ENCODE measurements at places on chromosomes 3 and 15.
A peak's percentile ranks its signal among the peaks of the same experiment; 100 is the strongest.

GRCh38 chr3:143252931-143253330 lies 133.4 kb downstream of the CHST2 start:
- H3K4me3 ChIP-seq, result no peak overlapping the region
- H3K4me1 ChIP-seq, result no peaks in the 10 kb centered on the region
- no peaks in the 10 kb centered on the region for H3K27me3 ChIP-seq
- no peak for DNase-seq
- H3K36me3 ChIP-seq, result no peaks in the 10 kb centered on the region
- H3K27ac ChIP-seq, result no peak overlapping the region

GRCh38 chr15:66132251-66132816 lies 121.2 kb downstream of the MEGF11 start:
- H3K27ac ChIP-seq, result no peak overlapping the region
- H3K36me3 ChIP-seq, result no peaks in the 10 kb centered on the region
- H3K4me3 ChIP-seq, result no peak overlapping the region
- DNase-seq, result no peak

DNA sequence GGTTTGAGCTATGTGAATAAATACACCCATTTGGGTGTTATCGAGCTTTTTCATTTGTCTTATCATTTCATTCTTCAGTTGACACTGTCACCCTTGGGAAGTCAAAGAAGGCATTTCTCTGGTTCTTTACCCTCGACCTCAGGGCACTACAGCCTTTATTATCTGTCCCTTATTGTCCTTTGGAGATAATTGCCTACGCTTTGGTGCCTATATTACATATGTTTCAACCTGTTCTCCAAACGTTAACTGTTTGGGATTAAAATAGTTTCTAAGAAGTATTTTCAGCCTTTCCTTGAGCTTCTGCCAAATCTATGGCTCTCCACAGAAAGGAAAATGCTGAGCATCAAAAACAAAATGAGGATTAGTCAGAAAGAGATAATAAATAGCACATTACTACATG lies 395.4 kb upstream of the ADAMTS9 start:
- H3K27me3 ChIP-seq, result no peaks in the 10 kb centered on the region
- no peak for DNase-seq
- no peaks in the 10 kb centered on the region for H3K36me3 ChIP-seq

GRCh38 chr3:150362515-150363302 lies 45.4 kb upstream of the TSC22D2 start:
- no peak overlapping the region for H3K27ac ChIP-seq
- H3K36me3 ChIP-seq, result no peaks in the 10 kb centered on the region
- DNase-seq, result no peak
- no peaks in the 10 kb centered on the region for H3K27me3 ChIP-seq
- H3K4me3 ChIP-seq, result no peak overlapping the region

DNA sequence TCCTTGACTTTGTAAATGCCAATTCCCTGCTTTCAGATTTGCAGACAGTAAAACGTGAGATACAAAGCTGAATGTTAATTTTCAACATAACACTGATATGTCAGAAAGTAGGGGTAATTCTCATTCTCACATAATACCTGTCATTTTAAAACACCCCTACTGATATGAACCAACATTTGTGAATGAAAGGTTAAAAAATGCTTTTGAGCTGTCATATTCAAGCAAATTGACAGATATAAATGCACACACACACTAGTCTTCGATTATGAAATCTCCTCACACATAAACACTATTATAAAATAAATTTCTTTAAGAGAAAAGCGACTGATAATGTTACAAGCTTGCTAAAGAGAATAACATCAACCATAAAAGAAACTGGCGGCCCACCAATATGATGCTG lies 128.8 kb downstream of the PEAK1 start:
- DNase-seq, result no peak
- H3K4me3 ChIP-seq, result no peak overlapping the region
- no peaks in the 10 kb centered on the region for H3K36me3 ChIP-seq
- H3K27me3 ChIP-seq, result no peaks in the 10 kb centered on the region

DNA sequence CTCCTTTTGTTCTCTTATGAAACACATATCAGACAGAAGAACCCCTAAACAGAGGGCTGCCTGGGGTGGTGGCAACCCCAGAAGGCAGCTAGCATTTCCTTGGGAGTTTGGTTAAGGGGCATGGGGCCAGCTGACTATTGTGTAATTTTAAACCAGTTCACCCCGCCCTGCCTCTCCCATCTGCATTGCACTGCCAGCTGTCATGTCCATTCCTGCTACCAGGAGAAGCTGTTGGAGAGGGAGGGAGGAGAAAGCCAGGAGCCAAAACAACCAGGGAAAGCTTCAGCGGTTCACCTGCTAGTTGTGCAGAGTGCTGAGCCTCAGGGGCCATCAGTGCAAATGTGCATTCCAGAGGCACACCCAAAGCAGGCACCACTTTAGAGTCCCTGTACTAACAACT lies 47.6 kb upstream of the ATP1B3 start:
- no peak for DNase-seq
- no peak overlapping the region for H3K27ac ChIP-seq
- H3K4me1 ChIP-seq, result no peaks in the 10 kb centered on the region
- no peaks in the 10 kb centered on the region for H3K36me3 ChIP-seq
- H3K4me3 ChIP-seq, result no peak overlapping the region
- no peaks in the 10 kb centered on the region for H3K27me3 ChIP-seq

- H3K4me3 ChIP-seq, result no peak overlapping the region
- H3K27me3 ChIP-seq, result peaks cover 62% of the 10 kb centered on the region
- no peak overlapping the region for H3K27ac ChIP-seq
- peaks cover 10% of the 10 kb centered on the region for H3K4me1 ChIP-seq
- DNase-seq, result peak; percentile 61
Observed at GRCh38 chr15:79091204-79091867, 756 bp upstream of the RASGRF1 start.

GRCh38 chr15:60344461-60344860 lies 53.3 kb downstream of the ANXA2 start:
- no peak overlapping the region for H3K27ac ChIP-seq
- no peak overlapping the region for H3K4me3 ChIP-seq
- peaks cover 16% of the 10 kb centered on the region for H3K36me3 ChIP-seq
- no peaks in the 10 kb centered on the region for H3K27me3 ChIP-seq
- H3K4me1 ChIP-seq, result no peaks in the 10 kb centered on the region

GRCh38 chr3:134658555-134658954 lies 7.7 kb upstream of the KY start:
- no peak overlapping the region for H3K27ac ChIP-seq
- H3K36me3 ChIP-seq, result no peaks in the 10 kb centered on the region
- H3K4me1 ChIP-seq, result no peaks in the 10 kb centered on the region
- no peak overlapping the region for H3K4me3 ChIP-seq

DNA sequence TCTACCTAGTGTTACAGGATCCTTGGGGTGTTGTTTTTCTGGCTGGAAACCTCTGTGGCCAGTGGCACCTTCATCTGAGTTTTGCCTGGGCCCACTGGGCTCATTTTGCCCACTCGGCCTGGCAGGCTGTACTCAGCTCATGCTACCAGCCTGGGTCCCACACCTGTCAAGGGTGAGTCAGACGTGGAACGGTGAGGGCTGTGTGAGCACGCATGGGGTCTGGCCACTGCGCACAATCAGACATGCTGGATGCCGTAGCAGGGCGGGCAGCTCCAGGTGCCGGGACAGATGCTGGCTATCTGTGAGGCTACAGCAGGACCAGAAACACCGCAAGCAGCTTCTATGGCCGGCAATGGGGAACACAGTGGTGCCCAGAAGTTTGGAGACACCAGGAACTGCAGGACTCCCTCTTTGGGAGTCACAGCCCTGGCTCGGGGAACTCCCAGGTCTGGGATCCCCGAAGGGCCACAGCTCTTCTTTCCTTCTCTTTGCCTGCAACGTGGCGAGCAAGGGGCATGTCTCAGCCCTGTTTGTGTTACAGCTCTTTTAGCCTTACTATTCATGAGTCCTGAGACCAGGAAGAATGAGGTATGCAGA lies 35.9 kb upstream of the DNAJC13 start:
- H3K4me3 ChIP-seq, result no peak overlapping the region
- H3K36me3 ChIP-seq, result peaks cover 1% of the 10 kb centered on the region
- H3K27me3 ChIP-seq, result peaks cover 7% of the 10 kb centered on the region
- no peak for DNase-seq
- no peak overlapping the region for H3K27ac ChIP-seq
- no peaks in the 10 kb centered on the region for H3K4me1 ChIP-seq

DNA sequence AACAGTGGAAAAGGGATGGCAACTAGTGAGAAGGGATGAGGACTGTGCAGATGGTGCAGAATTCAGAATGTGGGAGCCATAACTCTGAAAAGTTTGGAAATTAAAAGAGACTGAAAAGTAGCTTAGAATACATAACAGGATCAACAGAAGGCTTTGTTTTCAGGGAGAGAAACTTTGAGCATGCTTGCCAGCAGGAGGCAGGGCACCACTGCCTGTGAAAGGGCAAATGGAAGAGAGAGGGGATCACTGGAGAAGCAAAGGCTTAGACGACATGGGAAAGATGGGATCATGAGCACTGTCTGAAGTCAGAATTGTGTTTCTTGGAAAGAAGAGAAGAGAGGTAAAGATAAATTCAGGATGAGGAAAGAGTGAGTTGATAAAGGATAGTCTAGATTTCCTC lies 99.6 kb downstream of the ABI3BP start:
- no peak overlapping the region for H3K4me3 ChIP-seq
- H3K36me3 ChIP-seq, result no peaks in the 10 kb centered on the region
- H3K4me1 ChIP-seq, result peaks cover 3% of the 10 kb centered on the region

GRCh38 chr15:55916666-55917409 lies 76.6 kb downstream of the NEDD4 start:
- H3K27ac ChIP-seq, result no peak overlapping the region
- no peak for DNase-seq
- H3K27me3 ChIP-seq, result no peaks in the 10 kb centered on the region
- H3K4me3 ChIP-seq, result no peak overlapping the region
- H3K4me1 ChIP-seq, result peaks cover 4% of the 10 kb centered on the region

GRCh38 chr3:32759342-32759741 lies 58.5 kb upstream of the TRIM71 start:
- DNase-seq, result no peak
- H3K36me3 ChIP-seq, result peaks cover 21% of the 10 kb centered on the region
- no peak overlapping the region for H3K27ac ChIP-seq
- no peaks in the 10 kb centered on the region for H3K27me3 ChIP-seq

- peaks cover 46% of the 10 kb centered on the region for H3K27me3 ChIP-seq
- H3K36me3 ChIP-seq, result no peaks in the 10 kb centered on the region
- DNase-seq, result no peak
- no peak overlapping the region for H3K27ac ChIP-seq
- H3K4me3 ChIP-seq, result no peak overlapping the region
Observed at GRCh38 chr3:186094271-186094670, 14.6 kb downstream of the ETV5 start.

DNA sequence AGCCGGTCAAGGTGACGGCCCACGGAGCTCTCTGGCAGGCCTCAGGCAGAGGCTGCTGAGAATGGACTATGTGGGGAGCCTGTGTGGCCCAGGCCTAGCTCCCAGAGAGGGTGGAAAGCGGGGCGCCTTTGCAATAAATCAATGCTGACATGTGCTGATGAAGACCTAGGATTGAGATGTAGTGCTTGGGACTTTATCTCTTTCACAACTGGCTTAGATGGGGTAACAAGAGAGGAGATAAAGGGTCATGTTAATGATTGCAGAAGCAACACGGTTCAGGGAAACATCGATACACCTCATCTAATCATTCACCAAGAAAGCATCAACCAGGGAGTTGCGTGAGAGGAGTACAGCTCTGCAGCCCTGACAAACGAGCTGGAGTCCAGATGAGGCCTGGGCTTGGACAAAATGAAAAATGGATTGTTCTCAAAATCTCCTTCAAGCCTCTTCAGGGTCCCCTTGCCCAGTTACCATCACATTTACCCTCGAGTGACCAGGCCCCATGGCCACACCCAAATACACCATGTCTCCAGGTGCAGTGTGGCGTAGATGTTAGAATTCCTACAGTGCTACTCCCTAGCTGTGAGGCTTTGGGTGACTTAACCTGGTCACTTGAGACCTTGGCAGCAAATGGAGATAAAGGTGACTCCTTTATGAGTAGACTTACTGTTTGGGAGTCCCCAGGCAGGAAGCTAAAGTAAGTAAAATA lies 146.4 kb upstream of the LIPC start:
- H3K4me1 ChIP-seq, result peaks cover 9% of the 10 kb centered on the region
- DNase-seq, result no peak
- no peaks in the 10 kb centered on the region for H3K36me3 ChIP-seq
- H3K27me3 ChIP-seq, result peaks cover 1% of the 10 kb centered on the region
- no peak overlapping the region for H3K27ac ChIP-seq

DNA sequence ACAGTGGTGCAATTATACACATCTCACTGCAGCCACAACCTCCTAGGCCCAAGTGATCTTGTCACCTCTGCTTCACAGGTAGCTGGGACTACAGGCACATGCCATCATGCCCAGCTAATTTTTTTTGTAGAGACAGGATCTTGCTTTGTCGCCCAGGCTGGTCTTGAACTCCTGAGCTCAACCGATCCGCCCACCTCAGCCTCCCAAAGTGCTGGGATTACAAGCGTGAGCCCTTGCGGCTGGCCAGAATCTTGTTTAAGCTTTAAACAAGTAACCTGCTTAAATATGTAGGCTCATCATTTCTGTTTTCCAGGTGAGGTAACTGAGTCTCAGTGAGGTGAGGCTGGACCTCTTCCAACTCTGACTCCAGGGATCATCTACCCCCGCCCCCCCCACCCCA lies 7.7 kb upstream of the PSTPIP1 start:
- no peaks in the 10 kb centered on the region for H3K36me3 ChIP-seq
- H3K27ac ChIP-seq, result peak overlapping the region; percentile 98

DNA sequence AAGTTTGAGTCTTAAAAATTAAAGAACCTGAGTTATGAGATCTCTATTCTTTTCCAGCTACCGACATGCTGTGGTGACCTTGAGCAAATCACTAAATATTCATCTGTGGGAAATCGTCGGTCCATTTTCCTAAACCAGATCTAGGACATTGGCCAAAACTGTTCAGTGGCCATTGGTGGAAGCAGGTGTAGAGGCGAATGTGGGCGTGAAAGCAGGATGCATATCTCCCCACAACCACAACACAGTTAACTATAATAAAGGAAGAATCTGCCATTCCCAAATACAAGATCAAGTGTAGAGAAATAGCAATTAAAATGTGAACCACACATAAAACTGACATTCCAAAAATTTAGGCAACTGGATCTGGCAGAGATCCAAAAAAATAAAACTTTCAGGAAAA lies 129.9 kb downstream of the P3H2 start:
- no peaks in the 10 kb centered on the region for H3K4me1 ChIP-seq
- H3K36me3 ChIP-seq, result no peaks in the 10 kb centered on the region
- H3K4me3 ChIP-seq, result no peak overlapping the region
- H3K27ac ChIP-seq, result no peak overlapping the region

DNA sequence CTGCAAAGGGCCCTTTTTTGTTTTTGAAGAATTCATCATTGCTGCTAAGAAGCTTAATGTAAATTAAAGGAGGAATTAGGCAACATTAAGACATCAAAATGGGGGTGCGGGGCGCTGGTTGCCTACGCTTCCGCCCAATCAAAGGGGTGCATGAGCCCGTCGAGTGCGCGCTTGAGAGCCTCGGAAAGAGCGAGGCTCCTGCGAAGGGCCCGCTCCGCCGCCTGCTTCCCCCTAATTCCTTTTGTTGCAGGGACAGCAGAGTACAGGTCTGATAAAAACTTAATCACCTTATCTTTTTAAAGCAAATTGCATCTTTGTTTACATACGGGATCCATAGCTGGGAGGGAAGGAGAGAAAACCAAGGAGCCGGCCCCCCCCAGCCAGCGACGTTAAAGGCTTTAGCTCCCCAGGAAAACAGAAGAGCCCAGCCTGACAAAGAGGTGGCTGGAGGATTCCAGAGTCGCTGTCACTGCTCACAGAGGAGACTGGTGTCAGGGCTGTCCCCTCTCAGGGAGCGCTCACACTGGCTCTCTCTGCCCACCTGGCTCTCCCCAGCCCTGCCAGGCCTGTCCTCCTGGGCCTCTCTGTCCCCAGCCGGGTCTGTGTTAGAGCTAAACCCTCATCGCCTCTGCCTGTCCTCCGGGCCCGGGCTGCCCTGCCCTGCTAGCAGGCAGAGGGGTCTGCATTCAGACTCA lies 67.3 kb downstream of the DNAJB8 start:
- no peak overlapping the region for H3K27ac ChIP-seq
- DNase-seq, result no peak
- no peaks in the 10 kb centered on the region for H3K27me3 ChIP-seq
- H3K36me3 ChIP-seq, result no peaks in the 10 kb centered on the region

Measured in activated CD4-positive, alpha-beta T cell treated with anti-CD3 and anti-CD28 coated beads for 36 hours (primary cell).